ENCODE measurements at places on chromosomes 1 and 21.
A peak's percentile ranks its signal among the peaks of the same experiment; 100 is the strongest.

- peak; percentile 32 for DNase-seq
Observed at GRCh38 chr1:155175927-155176371, 2.3 kb downstream of the TRIM46 start.

- DNase-seq = no peak
Observed at GRCh38 chr1:244180256-244180655, 129.2 kb downstream of the ZBTB18 start.

GRCh38 chr1:15974855-15975254 lies 1.0 kb downstream of the ZBTB17 start:
- no peak for DNase-seq

GRCh38 chr1:37660664-37661063 lies 26.0 kb upstream of the RSPO1 start:
- no peak for DNase-seq

- no peak for DNase-seq
Observed at GRCh38 chr1:241870336-241870735, 22.3 kb downstream of the EXO1 start.

DNA sequence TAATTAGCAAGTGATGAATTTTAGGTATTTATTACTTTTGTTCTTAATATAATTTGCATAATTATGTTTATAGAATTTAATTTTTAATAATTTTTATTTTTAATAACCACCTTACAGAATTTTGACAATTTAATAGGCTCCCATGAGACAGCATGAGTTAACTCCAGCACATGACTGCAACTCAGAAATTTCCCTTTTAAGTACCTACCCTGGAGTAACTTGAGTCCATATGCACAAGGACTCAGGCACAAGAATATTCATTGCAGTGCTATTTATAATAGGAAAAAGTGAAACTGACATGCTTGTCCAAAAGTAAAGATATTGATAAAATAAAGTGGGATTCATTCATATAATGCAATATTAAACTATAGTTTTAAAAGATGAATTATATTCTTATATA lies 54.1 kb upstream of the C1orf53 start:
- no peak for DNase-seq

DNA sequence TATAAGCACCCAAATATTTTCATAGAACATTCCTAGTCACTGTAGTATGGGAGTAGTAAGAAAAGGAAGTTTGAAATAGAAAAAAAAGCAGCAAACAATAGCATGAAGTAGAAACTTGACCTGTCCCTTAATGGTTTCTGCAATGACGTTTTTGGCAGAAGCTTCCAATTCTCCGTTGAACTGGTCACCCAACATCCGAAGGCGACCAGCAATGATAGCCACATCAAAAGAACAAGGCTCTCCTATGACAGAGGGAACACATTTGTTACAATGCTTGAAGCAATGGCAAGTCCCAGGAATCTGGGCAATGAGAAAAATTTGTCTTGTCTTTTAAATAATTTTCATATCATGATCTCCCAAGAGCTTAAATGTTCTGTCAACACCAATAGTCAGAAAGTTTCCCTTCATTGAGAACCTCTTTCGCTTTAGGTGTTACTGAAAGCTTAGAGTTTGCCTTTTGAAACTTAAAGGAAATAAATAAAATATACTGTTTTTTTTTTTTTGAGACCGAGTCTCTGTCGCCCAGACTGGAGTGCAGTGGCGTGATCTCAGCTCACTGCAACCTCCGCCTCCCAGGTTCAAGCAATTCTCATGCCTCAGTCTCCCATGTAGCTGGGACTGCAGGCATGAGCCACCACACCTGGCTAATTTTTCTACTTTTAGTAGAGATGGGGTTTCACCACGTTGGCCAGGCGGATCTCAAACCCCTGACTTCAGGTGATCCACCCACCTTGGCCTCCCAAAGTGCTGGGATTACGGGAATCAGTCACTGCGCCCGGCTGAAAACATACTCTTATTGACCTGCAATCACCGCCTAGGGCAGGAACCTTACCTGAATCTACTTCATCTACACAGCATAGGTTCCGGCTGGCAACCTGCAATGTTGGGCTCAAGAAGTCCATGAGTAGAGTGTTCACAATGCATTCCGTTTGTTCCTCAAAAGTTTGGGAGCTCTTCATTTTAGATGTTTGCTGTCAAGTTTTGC lies 672 bp downstream of the BCL2L15 start:
- DNase-seq = no peak

DNA sequence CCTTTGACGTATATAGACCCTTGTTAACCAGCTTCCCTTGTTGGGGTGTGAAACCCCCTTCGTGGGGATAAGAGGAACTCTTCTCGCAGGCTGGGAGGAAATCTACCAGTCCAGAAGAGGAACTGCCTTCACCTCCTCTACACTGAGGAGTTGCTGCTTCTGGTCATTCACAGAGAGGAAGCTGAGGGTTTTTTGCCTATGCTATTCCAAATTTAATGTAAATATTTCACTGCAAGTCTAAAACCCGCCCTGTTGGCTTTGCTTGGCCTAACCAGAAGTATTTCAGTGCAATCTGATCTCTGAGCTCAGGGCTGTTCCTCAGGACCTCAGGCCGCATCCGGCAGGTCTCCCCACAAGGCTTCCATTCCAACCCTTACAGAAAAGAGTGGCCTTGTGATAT lies 150.1 kb downstream of the HIVEP3 start:
- no peak for DNase-seq

DNA sequence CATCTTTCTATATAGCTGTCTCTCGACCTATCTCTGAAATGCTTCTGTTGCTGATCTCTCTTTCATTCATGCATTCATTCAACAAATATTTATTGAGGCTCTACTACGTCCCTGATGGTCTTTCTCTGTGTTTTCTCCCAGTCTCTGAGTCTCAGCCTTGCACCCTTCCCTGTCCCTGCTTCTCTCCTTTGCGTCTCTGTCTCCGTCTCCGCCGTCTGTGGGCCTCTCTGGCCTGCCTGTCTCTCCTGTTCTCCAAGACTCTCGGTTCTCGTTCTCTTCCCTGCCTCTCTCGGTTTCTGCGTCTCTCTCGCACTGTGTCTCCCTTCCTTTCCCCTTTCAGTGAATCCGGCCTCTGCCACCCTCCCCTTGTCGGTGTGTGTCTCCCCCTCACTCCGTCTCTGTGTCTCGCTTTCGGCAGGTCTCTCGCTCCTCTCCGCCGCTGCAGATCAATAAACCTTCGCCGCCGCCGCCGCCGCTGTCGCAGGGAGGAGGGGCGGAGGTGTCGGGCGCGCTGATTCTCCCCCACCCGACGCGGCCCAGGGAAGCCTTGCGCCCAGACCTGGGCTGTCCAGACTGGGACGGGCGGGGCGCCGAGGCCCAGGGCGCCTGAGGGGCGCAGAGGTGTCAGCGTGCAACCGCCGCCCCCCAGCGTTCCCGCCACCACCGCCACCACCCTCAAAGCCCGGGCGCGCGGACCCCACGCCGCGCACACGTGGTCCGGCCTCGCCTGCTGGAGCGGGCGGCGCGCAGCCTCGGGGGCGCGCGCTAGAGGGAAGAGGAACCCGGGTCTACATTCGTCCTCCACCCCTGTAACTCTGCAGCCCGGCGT lies 3.0 kb downstream of the EFNA3 start:
- no peak for DNase-seq

GRCh38 chr1:41800311-41800829 lies 118.4 kb downstream of the HIVEP3 start:
- DNase-seq = no peak

GRCh38 chr21:41895643-41896493 lies 16.7 kb upstream of the PRDM15 start:
- DNase-seq = no peak

DNA sequence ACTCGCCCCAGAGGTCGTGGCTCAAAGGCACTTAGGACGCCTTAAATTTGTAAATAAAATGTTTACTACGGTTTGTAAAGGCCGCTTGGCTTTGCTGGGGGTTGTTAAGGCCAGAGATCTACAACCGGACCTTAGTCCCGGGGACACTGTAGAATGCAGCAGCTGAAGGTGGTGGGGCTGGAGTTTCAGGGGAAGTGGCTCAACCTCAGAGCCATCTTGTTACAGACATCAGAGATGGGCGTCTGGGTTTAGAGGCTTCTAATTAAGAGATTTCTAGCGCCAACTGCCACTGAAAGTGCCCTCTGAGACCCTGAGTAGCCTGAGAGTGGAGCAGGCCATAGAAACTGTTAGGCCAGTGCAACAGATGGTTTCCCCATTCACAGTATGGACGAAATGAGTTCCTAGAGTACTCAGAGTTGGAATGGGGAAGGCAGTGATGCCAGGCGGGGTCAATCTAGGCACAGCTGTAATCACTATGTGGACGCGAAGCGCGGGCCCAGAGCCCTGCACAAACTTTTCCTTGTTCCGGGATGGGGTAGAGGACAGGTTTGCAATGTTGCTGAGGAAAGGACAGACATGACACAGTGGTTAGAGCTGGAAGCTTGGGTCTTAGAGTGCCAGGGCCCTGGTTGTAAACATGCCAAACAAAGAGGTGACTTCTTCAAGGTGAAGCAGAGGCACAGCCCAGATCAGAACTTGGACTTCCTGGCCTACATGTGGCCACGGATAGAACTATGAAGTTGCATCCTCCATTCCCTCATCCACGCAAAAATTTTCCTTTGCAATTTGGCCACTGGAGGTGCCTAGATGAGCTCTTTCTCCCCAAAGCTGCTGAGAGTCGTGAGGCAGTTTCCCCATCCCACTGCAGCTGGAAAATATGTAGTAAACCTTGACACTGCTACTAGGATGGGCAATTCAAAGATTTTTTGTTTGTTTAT lies 6.0 kb downstream of the HLX start:
- DNase-seq = no peak

DNA sequence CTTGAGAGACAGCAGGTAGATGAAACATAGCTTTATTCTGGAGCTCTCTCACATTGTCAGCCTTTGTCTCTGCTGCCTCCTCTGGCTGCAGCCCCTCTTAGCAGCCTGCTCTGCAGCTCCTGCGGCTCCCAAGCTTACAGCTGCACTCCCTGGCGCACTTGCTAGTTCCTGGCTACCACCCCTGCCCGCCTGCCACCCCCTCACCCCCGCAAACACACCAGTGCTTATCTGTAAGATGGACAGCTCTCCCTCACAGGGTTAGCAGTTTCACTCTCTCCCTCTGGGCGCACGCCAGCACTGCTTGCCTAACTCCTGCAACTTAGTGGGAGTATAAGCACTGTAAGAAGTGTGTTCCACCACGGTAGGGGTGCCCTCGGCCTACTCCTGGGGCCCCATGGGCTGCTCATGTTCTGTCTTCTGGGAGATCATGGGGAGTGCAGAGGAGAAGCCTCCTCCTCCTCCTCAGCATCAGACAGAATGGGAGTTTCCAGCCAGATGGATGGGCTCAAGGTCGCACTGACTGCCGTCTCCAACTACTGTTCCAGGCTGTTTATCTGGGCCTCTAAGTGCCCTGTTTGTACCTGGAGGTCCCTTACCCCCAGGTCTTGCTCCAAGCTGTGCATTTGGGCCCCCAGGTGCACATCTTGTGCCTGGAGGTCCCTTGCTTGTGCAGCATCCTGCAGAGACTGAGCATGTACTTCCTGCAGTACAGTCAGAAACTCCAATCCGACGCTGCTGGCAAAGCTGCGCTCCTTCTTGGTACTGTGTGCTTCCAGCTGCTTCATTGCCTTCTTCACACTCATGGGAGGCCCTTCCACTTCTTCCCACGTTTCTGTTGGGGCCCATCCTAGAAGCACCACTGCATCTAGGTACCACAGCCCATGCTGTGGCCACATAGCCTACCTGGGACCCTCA lies 1388.1 kb downstream of the AMY1C start:
- DNase-seq = no peak

GRCh38 chr1:30451532-30452125 lies 271.8 kb downstream of the MATN1 start:
- DNase-seq = no peak

DNA sequence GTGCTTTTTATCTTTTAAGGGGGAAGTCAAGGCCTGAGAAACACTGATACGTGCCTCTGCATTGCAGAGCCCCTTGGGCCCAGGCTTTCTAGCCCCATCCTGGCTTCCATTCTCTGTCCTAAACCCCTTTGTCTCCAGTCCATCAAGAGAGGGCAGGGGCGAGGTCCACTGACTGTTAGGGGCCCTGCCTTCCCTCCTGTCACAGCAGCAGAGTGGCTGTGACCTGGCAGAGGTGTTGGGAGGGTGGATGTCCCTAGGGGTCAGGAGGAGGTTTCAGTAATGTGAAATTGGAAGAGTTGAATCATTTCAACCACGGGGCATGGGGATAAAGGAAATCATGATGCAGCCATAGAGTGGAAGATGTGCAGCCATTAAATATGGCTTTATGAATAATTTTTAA lies 24.0 kb downstream of the SOX13 start:
- no peak for DNase-seq

- no peak for DNase-seq
Observed at GRCh38 chr21:46540087-46540710, 64.7 kb downstream of the S100B start.

DNA sequence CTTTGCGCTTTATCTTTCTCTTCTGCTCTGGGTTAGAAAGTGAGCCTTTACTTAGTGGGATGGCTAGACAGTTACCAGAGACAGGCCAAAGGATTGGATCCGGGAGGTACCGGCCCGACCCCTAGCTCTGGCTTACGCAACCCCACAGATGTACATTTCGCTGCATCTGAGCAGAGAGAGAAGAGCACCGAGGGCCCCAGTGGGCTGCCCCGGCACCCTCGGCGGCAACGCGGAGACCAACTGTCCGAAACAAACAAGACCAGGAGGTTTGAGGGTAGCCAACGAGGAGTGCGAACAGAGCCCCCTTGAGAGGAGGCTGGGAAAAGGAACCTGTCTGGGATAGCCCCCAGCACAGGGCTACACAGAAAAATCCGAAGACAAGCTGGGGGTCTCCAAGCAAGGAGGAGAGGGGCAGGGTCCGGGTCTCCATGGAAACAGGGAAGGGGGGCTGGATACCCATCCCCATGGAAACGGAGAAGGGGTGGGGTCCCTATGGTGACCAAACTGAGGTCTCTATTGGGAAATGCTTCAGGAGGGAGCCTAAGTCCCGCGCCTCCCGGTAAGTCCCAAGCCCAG lies 373 bp downstream of the MTF1 start:
- no peak for DNase-seq

- DNase-seq = no peak
Observed at GRCh38 chr1:171107262-171107940, 16.7 kb downstream of the FMO3 start.

- no peak for DNase-seq
Observed at GRCh38 chr1:239872626-239873025, 219.1 kb upstream of the FMN2 start.

DNA sequence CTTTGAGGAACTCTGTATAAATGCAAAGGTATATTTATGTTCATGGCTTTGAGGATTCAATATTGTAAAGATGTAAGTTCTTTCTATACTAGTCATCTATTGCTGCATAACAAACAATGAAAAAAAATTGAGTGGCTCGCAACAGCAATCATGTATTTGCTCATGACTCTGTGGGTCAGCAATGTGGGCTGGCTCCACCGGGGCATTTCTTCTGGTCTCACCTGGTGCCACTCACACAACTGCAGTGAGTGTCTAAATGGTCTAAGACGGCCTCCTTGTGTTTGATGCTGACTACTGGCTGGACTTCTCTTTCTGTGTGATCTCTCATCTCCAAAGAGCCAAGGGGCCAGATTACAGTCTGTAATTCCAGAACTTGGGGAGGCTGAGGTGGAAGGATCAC lies 45.1 kb upstream of the EXO1 start:
- no peak for DNase-seq

- no peak for DNase-seq
Observed at GRCh38 chr1:18950401-18951026, 6.0 kb downstream of the IFFO2 start.

- no peak for DNase-seq
Observed at GRCh38 chr1:169022648-169023047, 83.8 kb upstream of the ATP1B1 start.

Measured in left colon (tissue), 2 donors.